ENCODE measurements at places on chromosomes 11 and 22. TPM values are rescaled to one million over a fixed set of nuclear protein-coding genes. Genes with fewer than 3 reads are reported as not detected.

PKDREJ gene
- total RNA-seq: not detected

HMOX1 gene
- total RNA-seq: 167 TPM

OAF gene
- 43.6 TPM for total RNA-seq

RFPL3 gene
- not detected for total RNA-seq

CD3G gene
- 0.12 TPM for total RNA-seq
